ENCODE measurements at places on chromosomes 2 and 18.

DNA sequence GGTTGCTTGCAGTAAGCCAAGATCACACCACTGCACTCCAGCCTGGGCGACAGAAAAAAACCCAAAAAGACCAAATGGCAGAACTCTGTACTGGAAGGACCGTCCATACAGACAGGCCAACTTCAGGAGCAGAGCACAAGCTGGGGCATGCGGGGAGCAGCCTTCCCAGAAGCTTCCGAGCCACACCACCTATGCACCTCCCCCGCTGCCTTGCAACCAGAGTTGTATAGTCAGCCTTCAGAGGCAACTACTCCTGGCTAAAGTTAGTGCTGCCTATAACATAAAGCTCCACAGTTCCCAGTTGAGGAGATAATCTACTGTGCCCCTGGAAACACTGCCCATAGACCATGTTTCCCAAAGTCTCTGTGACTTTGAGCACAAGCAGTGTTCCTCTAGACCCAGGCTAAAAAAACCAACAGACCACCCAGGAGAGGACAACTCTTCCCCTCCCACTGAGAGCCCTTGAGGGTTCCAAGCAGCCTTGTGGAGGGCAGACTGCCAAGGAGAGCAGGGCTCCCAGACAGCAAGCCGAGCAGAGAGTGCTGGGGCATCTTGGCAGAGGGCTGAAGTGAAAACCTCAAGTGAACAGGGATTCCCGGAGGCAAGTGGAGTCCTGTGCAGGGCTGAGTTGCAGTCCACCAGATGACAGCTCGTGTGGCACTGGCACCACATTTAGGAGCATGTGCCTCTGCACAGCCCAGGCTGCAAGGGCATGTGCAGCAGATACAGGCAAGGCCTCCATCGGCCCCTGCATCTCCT, 6.8 kb downstream of the SFT2D3 start:
- DNase-seq, result no peak

GRCh38 chr2:16958266-16958665, 292.6 kb upstream of the CYRIA start:
- no peak for DNase-seq

GRCh38 chr2:147553775-147554271, 291.0 kb upstream of the ACVR2A start:
- DNase-seq, result no peak

GRCh38 chr2:9358846-9359245, 64.5 kb downstream of the ITGB1BP1 start:
- DNase-seq, result no peak

- DNase-seq, result no peak
Measured at GRCh38 chr2:41079011-41079410, 627.1 kb upstream of the SLC8A1 start.

- no peak for DNase-seq
Measured at GRCh38 chr18:23057096-23057495, 78.2 kb upstream of the CABLES1 start.

DNA sequence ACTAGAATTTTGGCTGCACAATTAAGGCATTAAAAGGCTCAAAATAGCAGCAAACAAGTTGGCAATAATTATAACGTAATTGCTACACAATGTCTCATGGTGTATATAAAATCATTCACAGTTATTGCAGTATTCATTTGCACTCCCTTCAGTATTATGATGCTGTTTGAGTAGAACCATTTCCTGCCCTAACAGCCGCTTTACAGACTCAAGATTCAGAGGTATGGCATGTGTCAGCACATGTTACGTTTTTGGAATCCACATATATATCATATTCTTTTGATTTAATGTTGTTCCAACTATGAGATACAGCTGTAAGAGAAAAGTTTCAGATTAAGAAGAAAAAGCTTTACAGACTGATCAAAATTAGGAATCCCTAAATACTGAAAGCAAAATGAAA, 56.3 kb upstream of the NCKAP5 start:
- no peak for DNase-seq

- no peak for DNase-seq
Measured at GRCh38 chr2:31176742-31177141, 38.5 kb upstream of the GALNT14 start.

DNA sequence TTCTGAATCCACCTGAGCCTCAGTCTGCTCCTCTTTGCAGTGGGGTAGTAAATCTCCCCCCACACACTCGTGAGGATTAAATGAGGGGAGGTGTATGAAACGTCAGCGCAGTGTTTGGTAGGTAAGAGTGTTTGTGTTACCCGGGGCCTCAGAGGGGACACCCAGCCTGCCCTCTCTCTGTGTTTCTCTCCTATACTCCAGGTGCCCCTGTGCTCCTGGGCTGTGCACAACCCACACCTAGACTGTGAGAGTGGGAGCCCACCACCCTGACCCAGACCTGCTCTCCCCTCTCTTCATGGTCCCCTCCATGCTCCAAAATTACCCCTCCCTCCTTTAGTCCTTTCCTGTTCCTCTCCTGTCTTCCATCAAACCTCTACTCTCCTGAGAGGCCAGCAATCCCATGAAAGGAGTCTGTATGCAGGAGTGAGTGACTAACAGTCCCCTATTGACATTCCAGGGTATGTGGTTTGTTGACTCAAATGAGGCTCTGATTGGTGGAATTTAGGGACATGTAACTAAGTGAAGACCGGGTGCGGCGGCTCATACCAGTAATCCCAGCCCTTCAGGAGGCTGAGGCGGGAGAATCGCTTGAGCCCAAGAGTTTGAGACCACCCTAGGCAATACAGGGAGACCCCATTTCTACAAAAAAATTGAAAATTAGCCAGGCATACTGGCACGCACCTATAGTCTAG, 10.4 kb downstream of the CIB4 start:
- DNase-seq, result no peak

DNA sequence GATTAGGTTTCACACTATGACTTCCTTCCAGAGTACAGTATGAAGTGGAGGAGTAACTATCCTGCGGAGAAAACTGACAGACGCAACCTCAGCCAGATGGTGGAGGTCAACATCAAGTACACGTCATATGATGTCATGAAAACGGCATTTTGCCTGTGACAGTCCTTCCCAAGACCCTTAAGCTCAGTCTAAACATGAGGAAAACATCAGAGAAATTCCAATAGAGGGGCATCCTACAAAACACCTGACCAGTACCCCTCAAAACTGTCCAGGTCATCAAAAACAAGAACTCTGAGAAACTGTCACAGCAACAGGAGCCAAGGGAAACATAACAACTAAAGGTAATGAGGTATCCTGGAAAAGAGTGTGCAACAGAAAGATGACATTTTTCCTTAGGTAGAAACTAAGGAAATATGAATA, 1.7 kb downstream of the RNU4ATAC start:
- no peak for DNase-seq

DNA sequence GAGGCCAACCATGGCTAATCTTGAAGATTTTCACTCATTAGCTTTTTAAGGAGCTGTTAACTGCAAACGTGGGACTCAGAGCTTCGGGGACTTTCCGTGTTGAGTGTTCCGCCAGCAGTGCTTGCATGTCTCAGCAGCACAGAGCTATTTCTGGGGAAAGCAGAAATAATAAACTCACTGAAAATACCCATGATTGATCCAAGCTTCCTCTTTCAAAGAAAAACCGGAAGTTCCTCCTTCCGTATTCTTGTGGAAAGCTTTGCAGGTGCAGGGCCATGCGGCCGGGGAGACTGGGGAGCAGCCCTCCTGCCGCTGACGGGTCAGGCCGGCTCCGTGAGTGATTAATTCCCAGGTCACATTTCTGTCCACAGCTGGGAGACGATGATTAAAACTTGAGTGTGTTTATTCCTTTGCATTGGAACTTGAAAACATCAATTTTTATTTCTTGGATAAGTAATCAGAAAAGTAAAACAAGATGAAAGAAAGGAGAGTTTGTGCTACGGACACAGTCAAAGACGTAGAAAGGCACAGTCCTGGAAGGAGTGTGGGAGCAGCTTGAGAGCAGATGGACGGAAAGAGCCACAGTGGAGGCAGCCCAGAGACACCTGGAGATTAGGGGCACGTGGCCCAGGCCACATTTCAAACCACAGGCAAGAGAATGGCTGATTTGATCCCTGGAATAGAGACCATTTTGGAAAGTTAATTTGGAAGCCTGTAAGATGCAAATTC, 54.2 kb upstream of the CTDP1 start:
- peak; percentile 53 for DNase-seq

- no peak for DNase-seq
Measured at GRCh38 chr2:124034265-124034664, 9.2 kb downstream of the CNTNAP5 start.

DNA sequence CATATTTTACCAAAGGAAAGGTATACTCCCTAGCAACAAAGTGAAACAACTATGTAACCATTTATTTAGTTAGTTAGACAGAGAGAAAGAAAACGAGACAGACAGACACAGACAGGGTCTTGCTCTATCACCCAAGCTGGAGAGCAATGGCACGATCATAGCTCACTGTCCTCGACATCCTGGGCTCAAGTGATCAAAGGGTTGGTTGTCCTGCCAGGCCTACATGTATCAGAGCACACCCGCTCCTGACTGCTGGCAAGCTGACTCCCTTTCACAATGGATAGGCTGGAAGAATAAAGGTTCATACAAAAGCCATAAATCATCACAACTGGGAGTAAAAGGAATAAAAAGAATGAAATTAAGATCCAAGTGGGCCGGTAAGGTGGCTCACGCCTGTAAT, 53.5 kb downstream of the ATL2 start:
- DNase-seq, result no peak

DNA sequence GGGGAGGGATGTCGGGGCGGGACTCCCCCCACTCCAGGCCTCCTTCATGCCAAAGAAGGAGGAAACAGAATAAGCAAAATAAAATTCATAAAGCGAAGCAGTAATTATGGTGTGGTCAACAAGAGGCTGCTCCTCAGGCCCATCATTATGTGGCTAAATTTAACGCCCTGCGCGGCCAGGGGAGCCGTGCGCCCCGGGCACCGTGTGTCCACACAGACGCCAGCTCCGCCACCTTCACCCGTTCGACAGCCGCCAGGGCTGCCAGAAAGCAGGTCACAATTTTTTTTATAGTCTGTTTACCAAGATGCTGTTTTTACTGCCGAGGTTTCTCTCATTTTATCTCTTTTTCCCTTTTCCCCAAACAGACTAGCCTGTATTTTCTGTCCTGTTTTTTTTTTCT, 31.0 kb downstream of the NHEJ1 start:
- no peak for DNase-seq

DNA sequence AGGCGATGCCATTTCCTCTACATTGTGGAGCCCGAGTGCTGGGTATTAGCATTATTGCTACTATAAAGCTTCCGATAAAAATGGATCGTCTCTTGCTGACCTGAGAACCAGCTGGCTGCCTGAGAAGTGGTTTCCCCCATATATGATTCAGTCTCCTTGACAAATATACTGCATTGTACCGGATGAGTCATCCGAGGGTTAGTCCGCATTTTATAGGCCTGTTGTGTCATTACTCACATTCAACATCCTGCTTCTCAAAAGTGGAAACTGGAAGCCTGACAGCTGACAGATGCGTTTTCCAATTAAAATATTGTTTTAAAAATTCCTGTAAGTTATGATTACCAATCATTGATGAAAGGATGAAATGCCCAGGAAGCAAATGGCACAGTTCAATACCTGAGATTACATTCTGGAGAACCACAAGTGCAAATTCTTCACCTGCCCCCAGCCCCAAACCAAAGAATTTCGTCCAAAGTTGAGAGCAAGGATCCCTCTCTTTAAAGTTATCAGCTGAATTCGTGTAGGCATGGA, 65.7 kb downstream of the SPRED2 start:
- DNase-seq, result peak; percentile 45

DNA sequence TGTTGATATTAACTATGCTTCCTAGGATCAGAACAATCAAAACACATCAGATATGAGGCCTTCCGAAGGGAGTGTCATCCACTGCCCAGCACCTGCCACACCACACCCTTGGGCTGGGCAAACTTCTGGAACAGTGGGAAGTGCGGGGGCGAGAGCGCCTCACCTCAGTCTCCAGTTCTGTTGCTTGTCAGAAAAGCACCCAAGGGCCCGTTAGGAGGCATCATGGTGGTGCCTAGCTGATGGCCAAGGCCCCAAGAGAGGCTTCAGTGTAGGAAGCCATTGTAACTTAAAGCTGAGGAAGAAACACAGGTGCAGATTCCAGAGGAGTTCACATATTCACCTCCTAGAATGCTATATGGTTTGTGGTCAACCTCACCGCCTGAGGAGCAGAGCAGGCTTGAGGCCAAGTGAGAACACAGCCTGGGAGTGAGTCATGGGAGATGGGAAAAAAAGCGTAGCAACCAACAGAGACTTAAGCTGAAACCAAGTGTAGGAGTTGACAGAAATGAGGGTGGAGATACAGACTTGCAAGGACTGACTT, 85.1 kb upstream of the ATL2 start:
- no peak for DNase-seq

DNA sequence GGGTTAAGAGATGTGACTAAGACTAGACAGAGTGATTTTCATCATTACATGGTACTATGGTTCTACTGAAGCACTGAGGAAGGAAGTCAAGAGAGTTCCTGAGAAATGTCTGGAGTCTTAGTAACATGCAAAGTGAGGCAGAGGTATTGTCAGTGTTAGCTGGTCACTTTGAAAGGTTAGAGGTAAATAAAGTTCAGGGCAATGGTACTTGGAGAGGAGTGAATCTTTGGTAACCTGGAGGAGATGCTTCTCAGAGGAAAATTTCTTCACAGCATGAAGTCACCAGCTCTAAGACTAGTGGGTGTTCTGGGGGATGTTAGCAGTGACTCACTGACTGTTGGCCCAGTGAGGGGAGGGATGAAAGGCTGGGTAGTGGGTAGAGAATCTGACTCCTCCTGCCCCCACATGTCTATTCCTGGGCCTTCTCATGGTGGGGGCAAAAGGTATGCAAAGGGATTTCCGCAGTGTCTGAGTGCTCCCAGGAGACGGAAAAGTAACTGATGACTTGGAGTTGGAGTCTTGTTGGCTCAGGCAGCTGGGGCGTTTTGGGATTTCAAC, 23.3 kb upstream of the IL1RN start:
- no peak for DNase-seq

GRCh38 chr2:219384859-219385258, 2.9 kb downstream of the DNPEP start:
- DNase-seq, result no peak

- DNase-seq, result no peak
Measured at GRCh38 chr2:75421986-75422385, 138.8 kb downstream of the EVA1A start.

GRCh38 chr18:7089369-7089768, 28.2 kb downstream of the LAMA1 start:
- no peak for DNase-seq

GRCh38 chr2:207474863-207475485, 54.8 kb upstream of the CREB1 start:
- peak; percentile 75 for DNase-seq

- no peak for DNase-seq
Measured at GRCh38 chr2:224545884-224546644, 39.1 kb downstream of the CUL3 start.

GRCh38 chr2:11712866-11713265, 33.6 kb upstream of the LPIN1 start:
- no peak for DNase-seq

- DNase-seq, result no peak
Measured at GRCh38 chr2:13193075-13193474, 476.3 kb downstream of the TRIB2 start.

DNA sequence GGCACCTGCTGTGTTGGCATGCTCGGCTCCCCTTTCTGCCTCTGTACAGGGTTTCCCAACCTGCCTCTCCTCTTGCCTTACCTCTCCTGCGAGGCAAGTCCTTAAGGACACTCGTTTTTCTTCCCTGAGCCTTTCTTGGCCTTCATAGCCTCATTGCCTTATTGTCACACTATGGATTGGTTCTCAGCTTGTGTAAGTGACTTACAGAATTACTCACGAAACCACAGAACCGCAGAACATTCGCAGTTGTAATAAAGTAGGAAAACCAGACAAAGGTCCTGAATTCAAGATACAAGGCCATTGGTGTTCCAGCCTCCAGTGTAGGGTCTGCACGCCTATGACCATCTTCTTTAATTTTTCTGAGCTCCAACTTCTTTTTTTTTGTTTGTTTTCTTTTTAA, 317.6 kb upstream of the SMIM21 start:
- DNase-seq, result no peak

GRCh38 chr18:21823848-21824247, 83.3 kb downstream of the MIB1 start:
- no peak for DNase-seq
